ENCODE measurements at places on chromosomes 6 and 20.

- DNase-seq, result no peak
Observed at GRCh38 chr20:23160536-23161243, 74.6 kb upstream of the CD93 start.

GRCh38 chr6:107120404-107120803, 5.1 kb upstream of the BEND3 start:
- no peak for DNase-seq

DNA sequence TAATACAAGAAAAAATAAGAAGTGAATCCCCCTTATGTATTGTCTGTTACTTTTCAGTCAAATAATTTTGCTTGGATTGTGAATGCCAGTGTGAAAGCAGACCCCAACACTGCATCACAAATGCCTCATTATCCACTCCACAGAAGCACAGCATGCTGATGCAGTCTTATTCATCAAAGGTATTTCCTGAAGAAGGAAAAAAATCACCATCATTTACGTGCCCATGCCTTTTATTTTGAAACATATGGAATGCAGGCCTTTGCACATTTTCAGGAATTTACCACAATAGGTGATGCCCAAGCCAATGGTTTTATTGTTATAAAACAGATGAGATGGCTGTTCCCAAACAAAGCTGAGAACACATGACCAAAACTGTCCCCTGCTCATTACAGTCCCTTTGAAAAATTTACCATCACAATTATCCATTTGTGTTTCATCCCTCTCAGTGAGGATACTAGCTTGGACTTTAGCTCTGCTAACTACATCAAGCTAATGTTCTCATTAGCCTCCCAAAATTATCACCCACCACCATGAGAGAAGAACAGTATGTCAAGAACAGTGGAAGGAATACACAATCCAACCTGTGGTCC, 180.6 kb upstream of the HTR1E start:
- no peak for DNase-seq

GRCh38 chr20:24275946-24276705, 193.3 kb upstream of the SYNDIG1 start:
- no peak for DNase-seq

GRCh38 chr6:50213146-50213545, 163.4 kb upstream of the DEFB112 start:
- DNase-seq, result no peak

DNA sequence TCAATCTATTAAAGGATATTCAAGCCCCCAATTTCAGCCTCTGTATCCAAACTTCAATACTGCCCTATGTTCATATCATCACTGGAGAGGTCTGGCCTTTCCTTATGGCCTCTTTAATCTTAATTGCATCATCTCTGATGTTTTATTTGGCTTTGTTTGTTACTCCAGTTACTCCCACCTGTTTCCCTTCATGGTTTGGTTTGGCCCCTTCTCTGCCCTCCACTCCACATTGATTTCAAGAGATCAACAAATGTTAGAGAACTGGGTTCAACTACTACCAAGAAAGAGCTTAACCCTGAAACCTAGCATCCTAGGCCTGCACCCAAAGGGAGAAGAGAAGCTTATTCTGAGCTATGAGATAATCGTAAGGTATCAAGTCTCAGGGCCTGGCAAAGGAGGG, 221.6 kb downstream of the LAMA2 start:
- no peak for DNase-seq

- DNase-seq, result no peak
Observed at GRCh38 chr6:106783640-106784566, 154.5 kb downstream of the QRSL1 start.

- DNase-seq, result no peak
Observed at GRCh38 chr6:136822046-136822375, 381 bp upstream of the PEX7 start.

- DNase-seq, result no peak
Observed at GRCh38 chr6:29676981-29677601, 3.9 kb downstream of the ZFP57 start.

DNA sequence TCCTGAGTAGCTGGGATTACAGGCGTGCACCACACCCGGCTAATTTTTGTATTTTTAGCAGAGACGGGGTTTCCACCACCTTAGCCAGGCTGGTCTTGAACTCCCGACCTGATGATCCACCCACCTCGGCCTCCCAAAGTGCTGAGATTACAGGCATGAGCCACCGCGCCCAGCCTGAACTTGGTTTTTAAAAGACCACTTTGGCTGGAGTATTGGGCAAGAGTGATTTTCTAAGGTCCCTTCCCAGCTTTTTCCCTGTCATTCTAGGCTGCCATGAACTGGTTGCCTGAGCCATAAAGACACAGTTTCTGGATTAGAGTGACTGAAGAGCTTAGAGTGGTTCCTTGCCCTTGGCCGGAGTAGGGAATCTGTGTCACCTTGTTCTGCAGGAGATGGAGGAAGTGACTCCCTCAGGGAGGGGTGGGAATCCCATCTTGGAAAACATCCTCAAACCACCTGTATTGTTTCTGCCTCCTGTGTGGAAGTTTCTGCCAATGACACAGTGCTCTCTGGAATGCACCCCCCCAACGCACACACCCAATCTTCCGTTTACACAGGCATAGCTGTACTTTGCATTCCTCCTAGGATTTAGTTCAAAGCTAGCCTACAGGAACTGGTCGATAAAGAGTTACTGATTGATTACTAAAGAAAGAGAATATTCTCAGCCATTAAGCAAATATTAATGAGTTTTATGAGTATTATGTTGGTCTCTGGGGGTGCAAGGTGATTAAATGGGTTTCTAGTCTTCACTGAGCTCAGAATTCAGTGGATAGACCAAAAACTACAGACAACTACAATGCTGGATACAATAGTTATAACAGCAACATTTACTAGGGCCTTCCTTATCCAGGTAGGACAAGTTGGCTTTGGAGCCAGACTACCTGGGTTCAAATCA, 18.2 kb downstream of the BCL2L1 start:
- DNase-seq, result no peak

GRCh38 chr6:35728683-35729678, 7.9 kb upstream of the ARMC12 start:
- no peak for DNase-seq

Measured in activated B cell treated with CpG ODN at 0.5 μM for 24 hours (primary cell).